Stimulated activated CD8-positive, alpha-beta memory T cell treated with anti-CD3 and anti-CD28 coated beads, Interleukin-4, amount 100 ng/mL, for 48 hours (primary cell): ENCODE measurements at places on chromosomes 5 and 9.

GRCh38 chr5:90424245-90424644 lies 14.7 kb upstream of the CETN3 start:
- DNase-seq, result no peak

- DNase-seq, result no peak
Observed at GRCh38 chr5:79378510-79379186, 135.3 kb downstream of the HOMER1 start.

- DNase-seq, result no peak
Observed at GRCh38 chr5:174545926-174546325, 178.5 kb upstream of the MSX2 start.

GRCh38 chr9:70696694-70697335 lies 282.4 kb upstream of the KLF9 start:
- DNase-seq, result no peak

GRCh38 chr9:38414040-38414723 lies 10.1 kb downstream of the IGFBPL1 start:
- no peak for DNase-seq

GRCh38 chr9:16247188-16247875 lies 623.1 kb downstream of the BNC2 start:
- DNase-seq, result no peak

DNA sequence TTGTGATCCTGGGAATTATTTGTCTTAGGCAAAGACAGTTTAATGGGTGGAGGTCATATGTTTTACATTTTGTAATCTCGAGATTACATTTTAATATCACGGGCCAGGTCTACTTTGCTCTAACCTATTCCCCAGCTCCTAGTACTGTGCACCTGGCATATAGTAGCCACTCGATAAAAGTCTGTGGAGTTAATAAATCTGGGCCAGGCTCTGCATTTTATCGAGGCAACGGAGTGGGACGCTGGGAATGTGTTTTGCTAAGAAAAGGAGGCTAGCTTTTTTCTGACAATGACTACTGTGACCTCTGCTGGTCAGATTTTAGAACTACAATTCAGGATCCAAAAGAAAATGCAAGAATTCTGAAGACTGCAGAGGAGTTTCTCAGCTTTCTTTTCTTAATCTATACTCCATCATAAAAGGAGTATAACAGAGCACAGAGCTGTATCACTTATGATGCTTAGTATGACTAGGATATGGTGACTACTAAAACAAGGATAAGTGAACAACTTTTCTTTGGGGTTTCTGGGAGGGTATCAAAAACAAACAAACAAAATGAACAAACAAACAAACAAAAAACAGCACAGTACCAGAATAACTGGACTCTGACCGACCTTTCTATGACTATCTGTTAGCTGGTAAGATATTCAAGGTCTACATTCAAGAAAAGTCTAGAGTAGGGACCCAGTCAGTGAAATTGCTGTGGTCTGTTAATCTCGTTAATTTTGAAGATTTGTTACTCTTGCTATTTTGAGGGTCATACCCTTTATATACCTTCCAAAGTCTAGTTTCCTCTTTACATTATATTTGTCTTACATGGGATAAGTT lies 46.1 kb upstream of the CER1 start:
- DNase-seq, result no peak

- no peak for DNase-seq
Observed at GRCh38 chr5:20262896-20263295, 274.9 kb upstream of the CDH18 start.

- peak; percentile 76 for DNase-seq
Observed at GRCh38 chr9:2857564-2858198, 13.8 kb upstream of the PUM3 start.

GRCh38 chr5:66877843-66878242 lies 281.6 kb downstream of the MAST4 start:
- no peak for DNase-seq

- DNase-seq, result no peak
Observed at GRCh38 chr5:149957855-149958254, 2.7 kb upstream of the SLC26A2 start.

GRCh38 chr5:78540335-78541085 lies 108.1 kb downstream of the LHFPL2 start:
- DNase-seq, result no peak

DNA sequence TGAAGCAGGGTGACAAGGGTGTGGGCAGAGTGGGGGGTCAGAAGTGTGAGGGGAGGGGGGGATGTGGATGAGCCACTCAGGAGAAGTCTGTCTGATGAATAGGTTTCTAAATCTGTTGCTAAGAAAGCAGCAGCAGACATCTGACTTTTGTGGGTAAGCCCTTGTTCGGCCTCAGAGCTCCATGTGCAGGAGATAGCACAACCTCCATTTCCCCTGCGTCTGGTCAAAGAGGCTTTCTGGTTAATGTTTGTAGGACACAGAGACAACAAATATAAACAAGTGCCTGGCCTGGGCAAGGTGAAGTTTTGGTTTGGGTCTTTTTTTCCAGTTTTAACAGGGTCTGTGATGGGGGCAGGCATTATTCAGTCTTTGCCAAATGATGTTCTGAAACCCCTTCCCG lies 57.0 kb upstream of the GNE start:
- no peak for DNase-seq

DNA sequence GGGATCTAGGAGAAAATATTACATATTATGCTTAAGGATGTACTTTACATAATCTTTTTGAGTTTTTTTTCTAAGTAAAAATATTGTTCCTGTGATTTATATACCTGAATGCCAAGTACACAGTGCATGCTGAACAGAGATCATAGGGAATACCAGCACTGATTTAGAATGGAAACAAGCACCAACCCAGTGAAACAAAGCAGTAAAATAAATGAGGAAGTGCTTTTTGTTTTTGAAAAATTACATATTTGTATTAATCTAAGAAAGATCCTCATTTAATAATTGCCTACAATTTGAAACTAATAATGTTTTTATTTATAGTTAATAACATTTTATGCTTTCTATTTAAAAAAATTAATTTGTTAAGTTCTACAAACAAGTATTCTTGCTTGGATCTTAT lies 18.0 kb downstream of the GARNL3 start:
- no peak for DNase-seq

GRCh38 chr9:124869466-124869985 lies 7.6 kb downstream of the ARPC5L start:
- DNase-seq, result peak; percentile 66

DNA sequence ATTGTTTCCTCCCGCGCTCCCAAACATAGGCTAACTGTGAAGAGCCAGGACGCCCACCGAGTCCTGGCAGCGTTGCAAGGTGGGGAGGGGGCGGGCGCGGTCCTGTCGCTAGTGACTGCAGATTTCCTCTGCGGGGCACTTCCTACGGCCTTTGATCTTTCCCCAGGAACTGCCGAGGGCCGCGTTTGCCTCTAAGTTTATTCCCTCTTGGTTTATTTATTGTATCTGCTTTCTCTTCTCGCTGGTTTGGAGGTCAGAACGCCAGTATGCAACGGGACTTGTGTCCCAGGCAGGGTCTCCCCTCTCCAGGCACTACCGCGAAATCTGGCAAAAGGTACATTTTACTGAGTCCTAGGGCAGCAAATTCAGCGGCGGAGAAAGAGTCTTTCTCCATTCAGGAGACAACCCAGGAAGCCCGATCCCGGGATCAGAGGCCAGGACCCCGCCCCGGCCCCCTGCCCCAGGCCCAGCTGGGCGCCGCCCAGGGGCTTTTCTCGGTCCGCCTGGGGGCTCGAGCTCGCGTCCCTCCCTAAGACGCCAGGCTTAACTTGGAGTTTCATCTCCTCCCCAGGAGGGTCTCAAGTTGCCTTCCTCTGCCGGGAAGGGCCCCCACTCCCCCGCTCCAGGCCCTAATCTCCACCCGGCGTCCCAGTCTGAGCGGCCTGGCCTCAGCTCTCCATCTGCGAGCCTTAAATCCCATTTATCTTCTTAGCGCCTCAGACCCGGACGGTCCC lies 884 bp upstream of the EGFLAM start:
- no peak for DNase-seq

DNA sequence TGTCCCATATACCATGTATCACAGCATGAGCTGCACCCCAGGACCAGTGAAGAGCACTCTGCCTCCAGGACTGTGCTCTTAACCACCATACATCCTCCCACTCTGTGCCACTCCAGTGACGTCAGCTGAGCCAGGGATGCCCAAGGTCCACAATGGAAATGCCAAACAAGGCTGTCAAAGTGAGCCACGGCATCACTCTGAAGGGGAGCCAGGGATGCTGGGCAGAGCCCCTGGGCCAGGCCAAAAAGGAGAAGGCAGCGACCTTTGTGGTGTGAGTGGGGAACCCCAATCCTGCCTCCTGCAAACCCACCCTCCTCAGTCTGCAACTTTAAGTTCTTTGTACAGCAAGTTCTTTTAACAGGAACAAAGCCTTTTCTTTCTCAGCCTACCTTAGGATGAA lies 242.7 kb downstream of the SYK start:
- DNase-seq, result no peak

DNA sequence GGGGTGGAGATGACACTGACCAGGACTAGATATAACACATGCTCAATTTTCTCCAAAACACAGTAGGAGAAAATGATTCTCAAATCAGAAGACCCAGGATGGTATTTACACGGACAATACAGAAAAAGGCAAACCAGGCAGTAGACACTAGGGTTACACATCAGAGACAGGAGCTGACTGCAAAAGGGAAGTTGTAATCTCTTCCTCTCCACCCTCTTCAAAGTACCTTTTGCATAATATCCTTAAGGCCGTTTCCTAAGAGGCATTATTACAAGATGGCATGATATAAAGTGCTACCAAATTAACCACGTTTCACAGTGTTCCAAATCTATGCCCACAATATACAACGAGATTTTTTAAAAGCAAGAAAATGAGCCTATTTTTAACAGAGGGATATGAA lies 39.2 kb downstream of the YIPF5 start:
- DNase-seq, result no peak

DNA sequence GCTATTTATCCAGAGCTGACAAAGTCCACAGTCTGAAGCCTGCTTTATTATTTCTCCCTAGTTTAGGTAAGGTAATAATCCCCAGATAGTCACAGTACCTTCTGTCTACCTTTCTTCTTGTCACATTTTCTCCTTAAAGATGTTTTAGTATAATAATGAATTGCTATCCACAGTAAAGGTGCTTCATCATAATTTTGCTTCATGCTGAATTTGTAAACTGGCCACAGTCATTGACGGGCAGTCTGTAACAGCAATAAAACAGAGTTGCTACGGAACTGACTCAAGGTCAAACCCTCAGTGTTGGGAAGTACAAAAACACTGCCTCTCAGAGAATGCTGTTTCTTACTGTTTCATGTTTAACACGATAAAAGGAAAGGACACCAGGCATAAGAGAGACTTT lies 195.7 kb downstream of the ZNF608 start:
- no peak for DNase-seq

DNA sequence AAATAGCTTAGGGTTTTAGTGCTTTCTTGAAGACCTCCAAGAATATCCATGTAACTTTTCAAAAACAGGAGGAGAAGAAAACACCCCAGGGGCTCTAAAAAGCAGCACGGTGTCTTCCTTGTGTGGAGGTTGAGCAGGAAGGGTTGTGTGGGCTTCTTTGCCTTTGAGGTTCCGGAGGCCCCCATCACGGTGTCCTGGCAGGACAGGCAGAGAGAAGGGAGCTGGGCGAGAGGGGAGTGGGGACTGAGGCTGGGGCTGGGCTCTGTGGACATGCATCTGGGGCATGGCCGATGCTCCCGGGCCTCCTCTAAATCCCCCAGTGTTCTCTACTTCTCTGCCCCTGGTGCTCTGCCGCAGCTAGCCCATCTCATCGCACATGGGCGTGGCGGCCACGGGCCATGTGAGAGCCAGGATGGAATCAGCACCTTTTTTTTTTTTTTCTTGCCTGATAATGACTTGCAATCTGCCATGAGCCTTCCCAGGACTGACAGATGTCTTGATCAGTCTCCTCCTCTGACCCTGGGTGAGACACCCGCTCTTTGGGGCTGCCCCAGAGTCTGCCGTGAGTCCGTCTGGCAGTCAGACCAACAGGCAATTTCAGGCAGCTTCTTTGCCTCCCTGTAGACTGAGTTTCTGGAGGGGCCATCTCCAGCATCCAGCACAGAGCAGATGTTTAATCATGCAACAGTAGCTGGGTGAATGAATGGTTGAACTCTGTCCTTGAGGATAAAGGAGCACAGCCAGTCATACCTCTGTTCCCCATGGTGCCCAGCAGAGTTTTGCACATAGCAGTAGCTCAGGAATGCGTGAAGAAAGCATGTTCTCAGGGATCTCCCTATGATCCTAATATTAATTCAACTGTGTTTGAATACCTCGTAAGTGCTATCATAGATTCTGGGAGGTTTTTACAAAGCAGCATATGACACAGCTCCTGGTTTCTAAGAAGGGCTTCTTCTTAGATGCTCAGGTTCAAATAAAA lies 12.1 kb downstream of the CXCL14 start:
- no peak for DNase-seq

- DNase-seq, result peak; percentile 51
Observed at GRCh38 chr5:151264113-151264512, 11.1 kb downstream of the GM2A start.

DNA sequence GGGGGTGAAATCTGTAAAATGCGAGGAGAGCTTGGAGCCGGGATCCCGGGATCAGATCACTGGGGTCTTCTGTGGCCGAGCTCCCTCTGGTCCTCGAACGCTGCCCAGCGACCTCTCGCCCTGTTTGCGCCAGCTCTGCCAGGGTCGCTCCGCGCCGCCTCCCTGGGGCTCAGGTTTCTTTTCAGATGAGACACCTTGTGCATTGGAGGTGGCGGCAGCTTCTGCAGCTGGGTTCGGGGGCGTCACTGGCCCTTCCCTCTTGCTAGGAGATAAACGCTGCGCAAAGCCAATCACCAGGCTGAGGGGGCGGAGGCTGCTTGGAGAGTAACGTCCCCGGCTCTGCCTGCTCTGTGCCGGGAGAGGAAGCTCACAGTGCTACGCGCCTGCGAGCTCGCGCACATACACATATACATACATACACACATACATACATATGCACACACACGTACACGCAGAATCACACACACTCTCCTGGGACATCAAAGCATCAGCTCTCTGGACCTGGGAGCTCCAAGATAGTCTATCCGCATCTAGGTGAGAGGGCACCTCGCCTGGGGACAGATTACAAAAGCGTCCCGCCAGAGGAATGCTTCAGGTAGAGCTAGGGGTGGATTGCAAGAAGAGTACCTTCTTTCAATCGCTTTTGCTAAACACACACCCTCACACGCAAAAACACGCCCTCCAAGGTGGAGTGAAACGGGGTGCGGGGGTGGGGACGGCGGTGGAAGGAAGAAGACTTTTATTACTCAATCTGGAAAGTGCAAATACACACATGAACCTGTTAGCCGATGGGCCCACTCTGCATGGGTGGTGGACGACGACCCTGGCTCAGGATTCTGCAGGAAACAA lies at the start of gene ST8SIA4:
ST8SIA4 (minus strand) TSS at position 244 of the 849 bp plus-strand sequence. CDS start 327 bp downstream, outside the sequence.
- peak; percentile 92 for DNase-seq

GRCh38 chr5:126139773-126140172 lies 283.4 kb upstream of the GRAMD2B start:
- no peak for DNase-seq

GRCh38 chr5:107672211-107673038 lies 1.7 kb upstream of the EFNA5 start:
- peak; percentile 37 for DNase-seq

GRCh38 chr5:60672693-60673264 lies 27.2 kb downstream of the DEPDC1B start:
- DNase-seq, result no peak

DNA sequence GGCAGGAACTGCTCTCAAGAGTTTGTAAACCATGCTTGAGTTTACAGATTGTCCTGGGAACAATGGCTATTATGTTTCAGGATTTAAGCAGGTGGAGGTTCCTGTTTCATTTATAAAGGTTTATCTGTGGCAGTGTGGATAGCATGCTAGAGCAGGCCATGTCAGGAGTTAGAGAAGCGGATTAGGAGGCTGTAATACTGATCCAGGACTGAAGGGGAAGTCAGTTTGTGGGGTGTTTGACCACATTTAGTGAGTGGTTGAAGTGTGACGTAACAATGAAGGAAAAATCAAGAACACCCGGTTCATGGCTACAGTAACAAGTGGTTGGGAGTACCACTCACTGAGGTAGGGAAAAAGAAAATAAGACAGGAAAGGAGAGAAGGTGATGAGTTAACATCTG lies 299.0 kb downstream of the TLR4 start:
- DNase-seq, result no peak
